ENCODE measurements at places on chromosomes 2 and 18.

- DNase-seq: no peak
These were observed 15.9 kb downstream of the ABCG8 start for GRCh38 chr2:43854671-43855070.

GRCh38 chr2:173386738-173387065 is 32.0 kb downstream of the CDCA7 start:
- no peak for DNase-seq

- DNase-seq: no peak
These were observed 665.7 kb downstream of the TMEM182 start for GRCh38 chr2:103427567-103427966.

GRCh38 chr2:125870264-125870663 is 785.7 kb upstream of the GYPC start:
- no peak for DNase-seq

GRCh38 chr18:75492852-75493251 is 65.3 kb upstream of the SMIM21 start:
- DNase-seq: no peak

DNA sequence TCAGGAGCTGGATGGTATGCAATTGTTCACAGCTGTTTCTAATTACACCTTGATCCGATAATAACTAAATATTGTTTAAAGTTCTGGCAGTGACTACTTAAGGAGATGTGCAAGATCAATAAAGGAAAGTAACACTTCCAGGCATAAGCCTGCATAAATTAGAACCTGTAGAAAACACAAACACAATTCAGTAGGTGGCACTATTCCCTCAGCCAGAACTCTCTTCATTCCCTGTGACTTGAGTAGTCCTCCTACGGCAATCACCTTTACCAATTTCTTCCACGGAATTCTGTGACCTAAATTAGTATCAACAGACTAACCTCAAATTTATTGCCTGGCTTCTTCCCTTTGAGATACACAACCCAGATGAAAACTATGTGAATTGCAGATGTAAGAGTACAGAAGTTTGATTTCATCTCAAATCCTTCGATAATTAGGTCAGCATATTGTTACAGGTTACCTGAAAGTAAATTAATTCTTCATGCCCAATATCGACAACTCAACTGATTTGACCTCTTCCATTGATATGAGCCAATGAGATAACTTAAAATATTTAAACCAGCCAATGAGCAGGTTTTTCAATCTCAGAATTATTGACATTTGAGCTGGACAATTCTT is 137.8 kb downstream of the PID1 start:
- peak; percentile 12 for DNase-seq

GRCh38 chr18:51541230-51541629 is 343.7 kb upstream of the MEX3C start:
- DNase-seq: no peak

DNA sequence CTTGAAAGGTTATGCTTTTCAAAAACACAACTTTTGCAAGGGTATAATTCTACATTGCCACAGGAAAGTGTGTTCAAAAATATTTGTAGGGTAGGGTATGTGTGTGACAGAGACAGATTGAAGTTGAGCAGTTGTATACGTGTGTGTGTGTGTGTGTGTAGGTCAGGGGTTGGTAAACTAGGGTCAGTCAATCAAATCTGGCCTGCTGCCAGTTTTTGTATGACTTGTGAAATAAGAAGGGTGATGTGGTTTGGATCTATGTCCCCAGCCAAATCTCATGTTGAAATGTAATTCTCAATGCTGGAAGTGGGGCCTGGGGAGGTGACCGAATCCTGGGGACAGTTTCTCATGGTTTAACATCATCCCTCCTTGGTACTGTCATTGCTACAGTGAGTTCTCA is 148.2 kb downstream of the CERS6 start:
- no peak for DNase-seq

GRCh38 chr2:20273042-20273441 is 48.1 kb upstream of the SDC1 start:
- DNase-seq: no peak

DNA sequence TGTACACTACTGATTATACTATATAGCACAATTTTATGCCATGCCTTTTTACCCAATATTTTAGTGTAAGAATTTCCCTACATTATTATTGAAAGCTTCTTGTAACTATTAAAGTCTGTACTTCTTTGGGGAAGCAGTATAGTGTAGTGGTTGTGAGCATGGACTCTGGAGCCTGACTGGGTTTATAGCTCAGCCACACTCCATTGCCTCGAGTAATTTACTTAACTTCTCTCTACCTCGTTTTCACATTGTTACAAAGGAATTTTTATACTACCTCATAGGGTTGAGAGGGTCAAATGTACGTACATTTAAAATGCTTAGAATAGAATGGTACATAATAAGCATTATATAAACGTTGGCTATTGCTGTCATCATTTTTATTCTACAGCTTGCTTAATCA is 139.2 kb downstream of the UBR3 start:
- no peak for DNase-seq
